ENCODE measurements at places on chromosomes 1 and 21.

- no peak for DNase-seq
Observed at GRCh38 chr1:203467550-203467921, 8.1 kb upstream of the PRELP start.

GRCh38 chr1:193325042-193325441 lies 138.6 kb upstream of the B3GALT2 start:
- peak; percentile 48 for DNase-seq

DNA sequence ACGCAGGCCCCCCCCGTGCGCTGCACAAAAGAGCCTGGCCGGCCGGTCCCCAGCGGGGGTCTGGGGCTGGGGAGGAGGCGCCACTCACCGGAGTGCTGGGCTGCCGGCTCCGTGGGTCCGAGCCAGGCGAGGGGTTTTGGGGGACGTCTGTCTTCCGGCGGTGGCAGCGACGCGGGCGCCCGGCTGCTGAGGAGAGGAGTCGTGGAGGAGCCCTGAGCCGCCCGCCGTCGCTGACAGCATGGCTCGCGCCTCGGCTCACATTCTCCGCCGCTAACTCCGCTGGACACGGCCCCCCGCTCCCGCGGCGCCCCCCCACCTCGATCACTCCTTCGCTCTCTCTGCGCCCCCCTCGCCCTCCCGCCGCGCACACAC lies 649 bp downstream of the AHDC1 start:
- peak; percentile 41 for DNase-seq

DNA sequence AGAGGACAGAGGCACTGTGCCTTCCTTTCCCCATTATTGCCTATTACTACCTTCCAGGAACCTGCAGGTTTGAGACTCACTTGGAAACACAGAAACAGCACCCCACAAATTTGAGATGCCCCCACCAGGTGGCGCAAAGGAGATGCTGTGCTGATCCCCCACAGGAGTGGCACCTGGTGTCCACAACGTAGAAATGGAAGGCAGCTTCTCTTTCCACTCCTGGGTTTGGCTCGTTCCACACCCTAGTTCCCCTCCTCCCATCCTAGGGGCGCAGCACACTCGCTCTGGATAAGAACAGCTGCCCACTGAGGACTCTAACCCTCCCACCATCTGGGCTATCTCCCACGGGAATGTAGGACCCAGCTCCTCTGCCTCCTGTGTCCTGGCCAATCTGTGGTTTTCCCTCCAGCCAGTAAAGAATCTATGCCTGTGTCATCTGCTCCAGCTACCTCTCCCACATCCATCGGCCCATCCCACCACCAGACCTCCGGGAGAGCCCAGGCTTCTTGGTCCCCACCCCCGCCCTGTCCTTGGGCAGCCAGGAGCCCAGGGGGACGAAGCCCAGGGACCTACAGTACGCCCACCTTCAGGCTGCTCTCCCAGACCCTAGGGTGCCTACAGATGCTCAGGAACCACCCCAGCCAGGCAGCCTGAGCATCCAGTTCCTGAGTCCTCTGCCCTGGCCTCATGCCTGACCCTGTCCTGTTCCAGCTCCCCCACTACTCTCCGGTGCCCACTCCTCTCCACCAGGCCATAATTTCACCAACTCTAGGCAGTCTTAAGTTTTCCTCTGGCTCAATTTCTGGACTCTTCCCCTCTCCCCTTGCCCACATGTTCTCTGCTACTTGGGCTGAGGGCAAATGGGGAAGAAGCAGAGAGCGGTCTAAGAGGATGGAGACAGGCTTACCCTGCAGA lies 549 bp downstream of the THBS3 start:
- DNase-seq: peak; percentile 83

- no peak for DNase-seq
Observed at GRCh38 chr1:174070614-174071013, 48.5 kb upstream of the RC3H1 start.

DNA sequence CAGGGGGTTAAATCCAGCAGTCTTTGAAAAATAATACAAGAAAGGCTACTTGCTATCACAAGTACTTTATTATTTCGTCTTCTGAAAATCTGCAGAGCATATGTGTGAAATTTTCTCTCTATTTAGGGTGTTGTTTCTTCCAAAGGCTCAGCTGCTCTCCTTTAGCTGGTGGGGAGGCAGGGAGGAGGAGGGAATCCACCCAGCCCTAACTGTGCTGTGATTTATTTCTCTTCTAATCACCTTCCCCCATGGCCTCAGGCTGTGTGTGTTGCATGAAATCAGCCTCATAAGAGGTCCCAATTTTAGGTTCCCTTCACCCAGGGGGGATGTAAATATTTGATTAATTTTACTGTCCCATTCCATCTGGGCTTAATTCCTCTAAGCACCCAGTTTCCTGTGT lies 77.6 kb upstream of the PGBD5 start:
- DNase-seq: no peak

- DNase-seq: no peak
Observed at GRCh38 chr1:245692318-245692717, 537.5 kb downstream of the KIF26B start.

- peak; percentile 63 for DNase-seq
Observed at GRCh38 chr1:223731133-223731770, 18.9 kb downstream of the CAPN2 start.

DNA sequence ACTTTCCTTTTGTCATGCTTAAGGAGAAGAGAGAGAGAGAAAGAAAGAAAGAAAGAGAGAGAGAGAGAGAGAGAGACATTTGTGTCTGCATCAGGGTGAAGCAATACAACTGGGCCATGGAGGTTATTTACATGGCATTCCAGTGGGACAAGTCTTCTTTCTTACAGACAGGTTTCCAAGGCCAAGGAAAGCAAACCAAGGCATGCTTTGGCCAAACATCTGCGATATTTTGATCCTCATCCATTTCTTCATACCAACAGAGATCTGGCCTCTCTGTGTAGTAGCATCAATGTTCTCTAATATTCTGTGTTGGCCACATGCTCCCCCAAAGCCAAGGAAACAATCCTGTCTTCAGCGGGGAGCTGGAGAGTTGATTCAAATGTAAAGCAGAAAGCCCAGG lies 292.1 kb downstream of the SETD4 start:
- no peak for DNase-seq

- DNase-seq: no peak
Observed at GRCh38 chr1:232249339-232249738, 380.6 kb downstream of the SIPA1L2 start.

DNA sequence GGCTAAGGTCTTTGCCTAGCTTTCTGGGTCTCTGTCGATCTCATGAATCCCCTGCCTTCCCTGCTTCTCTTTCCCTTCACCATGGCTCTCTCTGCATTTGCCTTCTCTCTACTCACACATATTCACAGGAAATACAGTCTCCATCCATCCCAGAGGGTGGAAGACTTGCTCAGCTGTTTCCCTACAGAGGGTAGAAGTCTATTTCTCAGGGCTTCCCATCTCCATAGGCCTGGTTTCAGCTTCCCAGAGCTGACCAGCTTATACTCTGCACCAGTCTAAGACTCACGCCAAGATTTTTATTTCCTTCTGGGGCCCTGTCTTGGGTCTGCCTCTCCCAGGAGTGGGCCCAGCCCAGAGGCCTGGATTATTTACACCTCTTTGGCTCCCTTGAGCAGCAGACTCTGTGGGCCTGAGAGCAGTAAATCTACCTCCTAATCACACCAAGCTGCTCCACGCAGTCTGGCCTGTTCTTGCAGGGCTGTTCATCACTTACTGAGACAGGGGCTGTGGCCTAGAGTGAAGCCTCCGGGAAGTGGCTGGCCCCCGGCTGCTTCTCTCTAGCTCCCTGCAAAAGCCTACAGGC lies 102.5 kb downstream of the PLXNA2 start:
- no peak for DNase-seq

GRCh38 chr1:33338048-33338439 lies 17.1 kb upstream of the A3GALT2 start:
- peak; percentile 82 for DNase-seq

DNA sequence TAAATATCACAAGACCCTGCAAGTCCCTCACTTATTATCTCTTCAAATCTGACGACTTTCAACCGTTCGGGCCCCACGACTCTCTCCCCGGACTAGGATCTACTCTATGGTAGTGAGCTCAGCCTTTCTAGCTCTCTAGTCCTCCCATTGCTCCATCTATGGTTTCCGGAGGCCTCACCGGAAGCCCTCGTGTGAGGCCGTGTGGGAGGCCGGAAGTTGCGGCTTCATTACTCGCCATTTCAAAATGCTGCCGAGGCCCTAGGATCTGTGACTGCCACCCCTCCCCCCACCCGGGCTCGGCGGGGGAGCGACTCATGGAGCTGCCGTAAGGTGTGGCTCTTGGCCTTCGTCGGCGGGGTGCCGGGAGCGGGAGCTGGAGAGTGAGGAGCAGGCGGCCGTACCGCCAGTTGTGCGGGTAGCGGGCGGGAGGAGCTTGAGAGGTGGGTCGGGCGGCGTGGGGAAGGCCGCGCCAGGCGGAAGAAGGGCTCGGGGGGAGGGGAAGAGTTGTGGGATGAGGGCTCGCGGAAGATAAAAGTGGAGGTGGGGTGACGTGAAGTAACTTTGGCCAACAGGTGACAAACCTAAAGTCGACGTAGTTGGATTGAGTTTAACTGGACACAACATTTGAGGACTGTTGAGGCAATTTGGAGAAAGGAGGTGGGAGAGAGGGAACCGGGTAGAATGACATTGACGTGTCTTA lies at the start of gene MDM4:
TSS of gene MDM4 (plus strand) at position 227 of the 700 bp plus-strand sequence. CDS start 9,113 bp downstream, outside the sequence.
- peak; percentile 97 for DNase-seq

- peak; percentile 90 for DNase-seq
Observed at GRCh38 chr1:51558375-51558924, 39.4 kb upstream of the EPS15 start.

- DNase-seq: peak; percentile 50
Observed at GRCh38 chr21:46457801-46458314, 833 bp upstream of the DIP2A start.

- peak; percentile 14 for DNase-seq
Observed at GRCh38 chr1:184520336-184520735, 133.5 kb downstream of the C1orf21 start.

DNA sequence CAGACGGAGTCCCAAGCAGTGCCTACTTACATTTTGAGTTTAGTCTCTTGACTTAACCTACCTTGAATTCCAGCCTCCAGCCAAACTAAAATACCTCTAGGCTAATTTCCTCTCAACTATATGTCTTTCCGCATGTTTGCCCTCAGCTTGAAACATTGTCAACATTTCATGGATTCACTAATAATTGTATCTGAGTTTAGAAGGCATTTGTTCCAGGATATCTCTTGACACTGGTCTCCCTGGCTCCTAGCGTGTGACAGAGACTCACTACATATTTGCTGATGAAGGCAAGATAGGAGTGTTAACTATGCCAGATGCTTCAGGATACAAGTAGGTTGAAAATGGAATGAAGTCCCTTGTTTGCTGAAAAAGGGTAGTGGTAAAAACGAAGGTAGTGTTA lies 136.1 kb downstream of the GREM2 start:
- DNase-seq: no peak

DNA sequence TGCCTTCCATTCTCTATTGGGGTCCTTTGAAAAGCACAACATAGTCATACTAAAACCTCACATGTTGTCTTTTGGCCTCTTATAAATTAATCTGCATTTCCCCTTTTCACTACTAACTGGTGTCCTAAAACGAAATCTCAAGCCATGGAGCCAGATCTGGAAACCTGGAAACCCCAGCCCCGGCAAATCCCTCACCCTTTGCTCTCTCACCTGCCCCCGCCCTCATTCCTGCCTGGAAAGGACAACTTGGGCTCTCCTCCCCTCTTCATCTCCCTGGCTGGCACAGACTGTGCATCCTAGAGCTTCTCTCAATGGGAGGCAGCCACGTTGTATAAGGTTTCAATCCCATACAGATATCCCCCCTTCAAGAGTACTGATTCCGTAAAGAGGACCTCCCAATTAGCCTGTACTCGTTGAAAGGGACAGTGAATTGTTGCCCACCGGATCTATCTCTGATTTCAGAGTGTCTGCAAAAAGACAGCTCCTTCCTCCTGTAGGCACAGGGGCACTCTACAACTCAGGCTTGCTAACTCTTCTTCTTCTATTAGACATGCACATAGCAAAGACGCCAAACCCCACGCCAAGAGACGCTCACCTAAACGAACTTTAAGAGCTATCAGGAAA lies 1.4 kb downstream of the DUSP10 start:
- peak; percentile 43 for DNase-seq

- no peak for DNase-seq
Observed at GRCh38 chr1:226135709-226136108, 50.8 kb downstream of the ACBD3 start.

- no peak for DNase-seq
Observed at GRCh38 chr1:82499022-82499421, 698.3 kb downstream of the ADGRL2 start.

GRCh38 chr21:26064506-26064905 lies 106.1 kb downstream of the APP start:
- no peak for DNase-seq

DNA sequence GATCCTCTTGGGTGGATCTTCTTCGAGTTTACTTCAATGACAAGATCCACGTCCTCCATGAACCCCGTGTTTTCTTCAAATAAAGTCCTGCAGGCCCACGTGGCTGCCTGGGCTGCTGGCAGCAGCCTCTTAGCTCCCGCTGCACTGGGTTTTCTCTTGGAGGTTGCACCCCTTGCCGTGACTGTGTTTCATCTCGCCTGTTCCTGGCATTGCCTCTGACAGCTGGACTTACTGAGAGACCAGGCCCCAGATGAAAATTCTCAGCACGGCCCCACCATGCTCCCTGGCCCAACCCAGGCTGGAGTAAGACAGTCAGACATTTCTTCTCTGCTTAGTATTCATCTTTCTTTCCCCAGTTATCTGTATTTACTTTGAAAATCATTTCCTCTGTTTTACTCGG lies 274.8 kb upstream of the RUNX1 start:
- peak; percentile 35 for DNase-seq

DNA sequence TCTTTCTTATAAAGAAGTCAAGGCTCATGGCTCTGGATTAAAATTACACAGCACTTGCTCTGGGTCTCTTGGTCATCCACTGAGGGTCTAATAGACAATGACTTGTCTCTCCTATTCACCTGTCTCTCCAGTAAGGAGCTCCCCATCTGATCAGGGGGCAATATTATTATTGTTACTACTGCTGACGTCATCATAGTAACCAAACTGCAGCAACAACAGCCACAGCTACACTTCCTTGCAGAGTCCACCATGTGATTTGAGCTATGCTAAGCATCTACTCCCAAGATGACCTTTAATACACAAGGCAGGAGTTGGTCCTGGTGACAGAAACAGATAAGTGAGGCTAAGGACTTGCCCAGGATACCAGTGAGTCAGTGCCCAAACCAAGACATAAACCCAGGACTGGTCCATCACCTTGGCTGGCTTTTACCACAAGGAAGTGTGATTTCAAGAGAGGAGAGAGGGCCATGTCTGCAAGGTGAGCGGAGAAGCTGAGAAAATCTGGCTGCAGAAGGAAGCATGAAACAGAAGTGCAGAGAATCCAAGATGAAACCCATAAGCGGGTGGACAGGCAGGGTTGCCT lies 602.5 kb downstream of the PTPRU start:
- DNase-seq: no peak
